Neural cell (in vitro differentiated cells): ENCODE measurements at places on chromosomes 6 and 20. TPM values are rescaled to one million over a fixed set of nuclear protein-coding genes. Genes with fewer than 3 reads are reported as not detected.

Gene FABP7
- 27.7 and 37.2 TPM in 2 replicates for polyA plus RNA-seq

Gene ATG5
- polyA plus RNA-seq: 44.9 and 45.5 TPM in 2 replicates

Gene FILIP1
- 1.4 and 1.9 TPM in 2 replicates for polyA plus RNA-seq

Gene GNAS
- 958 and 975 TPM in 2 replicates for polyA plus RNA-seq

Gene TMEM239
- not detected in 2 replicates for polyA plus RNA-seq

Gene C20orf202
- polyA plus RNA-seq: 0.62 and 0.84 TPM in 2 replicates

Gene RBPJL
- not detected in 2 replicates for polyA plus RNA-seq

Gene TFAP2A
- 0.78 TPM in 1 of 2 replicates, not detected in the other for polyA plus RNA-seq

Gene C6orf163
- polyA plus RNA-seq: 1.8 and 3.4 TPM in 2 replicates

Gene GPR6
- 1.4 and 7.3 TPM in 2 replicates for polyA plus RNA-seq

Gene KCNK16
- polyA plus RNA-seq: not detected in 2 replicates

Gene LMBRD1
- polyA plus RNA-seq: 84.2 and 85.9 TPM in 2 replicates

Gene RBBP8NL
- not detected in 2 replicates for polyA plus RNA-seq

Gene DCDC2
- polyA plus RNA-seq: 0.06 and 0.57 TPM in 2 replicates

Gene NFATC2
- polyA plus RNA-seq: not detected in 2 replicates

Gene C6orf15
- polyA plus RNA-seq: not detected in 2 replicates
